Natural killer cell treated with Interleukin-12 subunit alpha and Interleukin-12 subunit beta and Interleukin-15 and Interleukin-18, amount 100 ng/mL, for 72 hours (primary cell): ENCODE measurements at places on chromosomes 12 and 14. TPM values are rescaled to one million over a fixed set of nuclear protein-coding genes. Genes with fewer than 3 reads are reported as not detected.

GRCh38 chr12:5742258-5742657 lies 202.8 kb downstream of the ANO2 start:
- no peak for DNase-seq

The DLGAP5 gene
- total RNA-seq: 60.6 TPM

The MAP1LC3B2 gene
- 1.2 TPM for total RNA-seq

DNA sequence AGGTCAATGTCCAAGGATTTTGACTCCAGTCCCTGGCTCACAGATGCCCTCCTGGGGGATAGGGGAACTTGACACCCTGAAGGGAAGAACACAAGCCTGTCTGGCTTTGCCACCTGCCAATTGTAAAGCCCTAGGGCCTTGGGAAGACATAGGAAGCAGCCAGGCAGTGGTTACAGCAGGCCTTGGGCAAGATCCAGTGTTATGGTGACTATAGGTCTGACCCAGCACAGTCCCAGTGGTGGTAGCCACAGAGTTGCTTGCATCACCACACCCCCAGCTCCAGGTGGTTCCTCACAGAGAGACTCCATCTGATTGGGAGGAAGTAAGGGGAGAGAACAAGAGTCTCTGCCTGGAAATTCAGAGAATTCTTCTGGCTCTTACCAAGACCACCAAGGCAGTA lies 24.2 kb downstream of the OR6C68 start:
- no peak for DNase-seq

The SPIC gene
- not detected for total RNA-seq

The SOAT2 gene
- not detected for total RNA-seq

- DNase-seq: peak; percentile 65
Observed at GRCh38 chr12:94649349-94650142, 811 bp downstream of the TMCC3 start.

- DNase-seq: no peak
Observed at GRCh38 chr14:31994391-31995033, 82.6 kb upstream of the ARHGAP5 start.
